ENCODE measurements at places on chromosomes 2 and 18.
A peak's percentile ranks its signal among the peaks of the same experiment; 100 is the strongest.

- no peak for DNase-seq
Measured at GRCh38 chr2:151289972-151290866, 751 bp upstream of the NMI start.

DNA sequence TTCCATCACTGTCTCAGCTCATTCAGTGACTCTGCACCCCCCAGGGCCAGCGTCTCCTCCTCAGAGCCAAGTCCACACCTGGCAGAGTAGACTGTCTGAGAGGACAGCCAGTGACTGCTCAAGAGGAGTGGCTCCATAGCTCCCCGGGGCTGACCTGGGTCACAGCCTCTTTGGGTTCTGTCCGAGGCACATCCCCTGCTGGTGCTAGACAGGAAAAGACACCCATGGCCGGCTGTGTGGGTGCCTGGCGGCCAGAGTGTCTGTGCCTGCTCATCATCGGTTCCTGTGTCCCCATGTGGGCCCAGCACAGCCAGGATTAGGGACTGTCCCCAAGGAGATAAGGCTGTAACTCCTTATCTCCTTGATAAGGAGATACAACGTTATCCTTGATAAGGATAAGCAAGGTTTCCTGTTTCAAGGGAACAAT, 3.5 kb upstream of the CROCC2 start:
- no peak for DNase-seq

DNA sequence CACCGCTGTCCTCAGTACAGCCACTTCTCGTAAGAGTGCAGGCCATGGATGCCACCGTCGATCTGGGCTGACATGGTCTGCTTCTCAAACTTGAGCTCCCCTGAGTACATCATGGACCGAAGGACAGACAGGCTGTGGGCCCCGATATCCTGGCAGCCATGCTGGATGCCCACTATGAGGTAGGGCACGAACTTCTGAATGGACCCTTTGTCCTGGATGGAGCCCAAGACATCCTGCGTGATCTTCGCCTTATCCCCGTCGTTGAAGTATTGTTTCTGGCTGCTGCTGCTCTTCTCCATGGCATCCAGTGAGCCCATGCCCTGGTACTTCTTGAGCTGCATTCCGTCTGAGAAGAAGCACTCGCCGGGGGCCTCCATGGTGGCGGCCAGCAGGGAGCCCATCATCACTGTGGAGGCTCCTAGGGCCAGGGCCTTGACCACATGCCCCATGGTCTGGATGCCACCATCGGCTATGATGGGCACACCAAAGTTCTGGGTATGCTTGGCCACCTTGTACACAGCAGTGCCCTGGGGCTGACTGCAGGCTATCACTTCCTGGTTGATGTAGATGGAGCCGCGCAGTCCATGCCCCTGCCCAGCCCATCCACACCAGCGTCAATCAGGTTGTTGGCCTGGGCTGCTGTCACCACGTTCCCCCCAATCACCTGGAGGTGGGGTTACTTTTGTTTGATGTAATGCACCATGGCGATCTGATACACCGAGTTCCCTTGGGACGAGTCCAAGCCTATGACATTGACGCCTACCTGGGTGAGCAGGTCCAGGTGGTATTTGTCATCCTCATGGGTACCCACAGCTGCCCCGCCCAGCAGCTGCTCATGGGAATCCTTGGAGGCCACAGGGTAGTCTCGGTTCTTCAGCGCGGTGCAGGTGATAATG, 21.8 kb downstream of the CFLAR start:
- no peak for DNase-seq

GRCh38 chr18:60831971-60832370, 459.4 kb upstream of the MC4R start:
- DNase-seq: no peak

DNA sequence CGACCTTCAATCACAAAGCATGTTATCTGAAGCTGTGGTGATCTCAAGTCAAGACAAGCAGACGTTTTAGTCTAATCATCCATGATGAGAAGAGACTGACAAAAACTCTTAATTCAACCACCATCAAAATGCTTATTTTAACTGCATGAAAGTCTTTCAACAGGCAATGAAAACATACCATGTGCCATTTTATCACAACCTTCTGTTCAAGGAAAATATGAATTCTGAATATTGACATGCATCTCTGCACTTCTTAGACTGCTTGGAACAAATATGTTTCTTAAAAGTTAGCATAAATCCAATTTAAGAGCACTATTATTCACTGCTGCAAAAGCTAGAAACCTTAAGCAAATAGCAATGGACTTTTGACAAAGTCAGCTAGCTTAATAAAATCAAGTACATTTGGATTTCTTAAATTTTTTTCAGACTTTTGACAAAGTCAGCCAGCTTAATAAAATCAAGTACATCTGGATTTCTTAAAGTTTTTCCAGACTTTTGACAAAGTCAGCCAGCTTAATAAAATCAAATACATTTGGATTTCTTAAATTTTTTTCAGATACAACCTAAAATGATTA, 70.9 kb downstream of the OLA1 start:
- DNase-seq: no peak

- no peak for DNase-seq
Measured at GRCh38 chr2:30265052-30266015, 34.0 kb downstream of the LBH start.

- DNase-seq: no peak
Measured at GRCh38 chr2:146666340-146666739, 1178.5 kb upstream of the ACVR2A start.

DNA sequence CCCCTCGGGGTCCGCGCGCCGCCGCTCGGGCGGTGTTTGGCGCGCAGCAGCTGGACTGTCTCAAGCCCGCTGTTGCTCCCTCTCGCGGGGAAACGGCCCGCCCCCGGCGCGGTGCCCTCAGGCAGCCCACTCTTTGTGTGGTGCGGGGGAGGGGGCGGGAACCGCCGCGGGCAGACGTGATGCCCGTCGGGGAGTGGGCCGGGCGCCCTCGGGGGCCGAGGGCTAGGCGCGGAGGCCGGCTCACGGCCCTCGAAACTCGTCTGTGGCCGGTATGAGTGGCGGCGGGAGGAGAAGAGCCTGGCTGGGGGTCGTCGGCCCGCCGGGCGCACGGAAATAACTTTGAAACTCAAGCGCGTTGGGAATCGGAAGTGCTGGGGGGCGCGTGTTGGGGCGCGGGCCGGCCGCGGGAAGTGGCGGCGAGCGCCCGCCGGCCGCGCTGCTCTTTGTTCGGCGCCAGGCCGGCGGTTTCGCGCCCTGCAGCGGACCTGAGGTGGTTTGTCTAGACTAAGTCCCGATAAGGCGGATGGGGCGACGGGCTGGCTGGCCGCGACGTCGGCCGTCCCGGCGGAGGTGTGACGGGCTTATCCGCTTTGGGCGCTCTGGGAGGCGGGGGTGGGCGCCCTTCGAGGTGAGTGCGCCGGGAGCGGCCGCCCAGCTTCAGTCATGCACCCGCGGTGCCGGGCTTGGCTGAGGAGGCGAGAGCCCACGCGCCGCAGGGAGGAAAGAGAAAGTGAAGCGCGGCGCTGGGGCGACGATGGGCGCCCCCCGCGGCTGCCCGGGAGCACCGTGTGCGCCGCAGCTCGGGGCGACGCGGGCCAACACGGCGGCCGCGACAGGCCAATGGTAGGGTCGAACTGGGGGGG, 679 bp downstream of the PTMA start:
- DNase-seq: no peak

DNA sequence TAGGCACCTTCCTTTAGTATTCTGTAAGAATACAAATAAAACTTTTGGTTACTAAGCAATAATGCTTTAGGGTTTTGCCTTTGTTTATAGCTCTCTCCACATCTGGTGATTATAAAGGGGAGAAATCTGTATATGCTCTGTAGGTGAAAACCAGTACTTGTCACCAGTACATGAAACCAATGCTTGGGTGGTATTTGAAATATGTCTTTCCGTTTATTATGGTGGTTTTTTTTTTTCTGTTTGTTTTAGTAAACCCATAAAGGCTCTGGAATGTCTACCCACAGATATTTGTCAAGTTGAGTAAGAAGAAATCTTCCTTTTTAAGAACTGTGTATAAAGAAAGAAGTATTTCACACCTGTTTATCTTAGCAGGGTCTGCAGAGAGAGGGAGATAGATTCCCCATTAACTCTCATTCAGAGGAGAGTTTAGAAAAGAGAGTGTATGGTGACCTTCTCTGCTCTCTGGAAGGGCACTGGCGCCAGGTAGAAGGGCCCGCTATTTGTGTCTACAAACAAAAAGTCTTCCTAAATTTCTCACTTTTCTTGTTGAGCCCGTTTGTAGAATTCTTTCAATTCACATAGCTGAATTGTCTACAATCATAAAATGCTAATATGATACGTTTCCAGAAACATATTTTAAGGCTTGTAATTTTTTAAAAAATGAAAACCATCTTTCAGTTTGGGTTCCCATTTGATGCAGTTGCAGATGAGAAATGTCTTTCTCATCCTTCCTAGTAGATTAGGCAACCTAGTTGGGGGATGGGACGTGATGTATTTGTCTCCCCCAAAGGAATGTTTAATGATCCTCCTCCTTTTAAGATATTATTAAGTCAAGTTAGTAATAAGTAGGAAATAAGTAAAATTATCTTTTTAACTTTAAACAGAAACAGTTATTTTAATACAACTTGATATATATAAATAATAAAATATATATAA, 33.9 kb downstream of the MAP3K20 start:
- DNase-seq: peak; percentile 76

GRCh38 chr2:224410946-224411561, 9.1 kb upstream of the FAM124B start:
- no peak for DNase-seq

- peak; percentile 33 for DNase-seq
Measured at GRCh38 chr2:241344925-241345651, 11.0 kb upstream of the FARP2 start.

GRCh38 chr2:240936106-240936505, 30.0 kb downstream of the CROCC2 start:
- no peak for DNase-seq

GRCh38 chr2:129627437-129627836, 352.0 kb upstream of the RAB6C start:
- no peak for DNase-seq

DNA sequence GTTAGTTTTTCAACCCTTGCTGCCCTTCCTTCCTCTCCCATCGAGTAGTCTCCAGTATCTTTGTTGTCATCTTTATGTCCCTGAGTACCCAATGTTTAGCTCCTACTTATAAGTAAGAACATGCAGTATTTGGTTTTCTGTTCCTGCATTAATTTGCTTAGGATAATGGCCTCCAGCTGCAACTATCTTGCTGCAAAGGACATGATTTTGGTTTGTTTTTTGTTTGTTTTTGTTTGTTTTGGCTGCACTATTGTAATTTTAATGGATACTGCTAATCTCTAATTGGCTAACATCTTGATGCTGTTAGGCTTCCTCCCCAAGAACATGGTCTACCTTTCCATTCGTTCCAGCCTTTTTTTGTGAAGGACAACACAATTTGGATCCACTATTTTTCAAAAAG, 31.2 kb upstream of the HNRNPLL start:
- DNase-seq: no peak

DNA sequence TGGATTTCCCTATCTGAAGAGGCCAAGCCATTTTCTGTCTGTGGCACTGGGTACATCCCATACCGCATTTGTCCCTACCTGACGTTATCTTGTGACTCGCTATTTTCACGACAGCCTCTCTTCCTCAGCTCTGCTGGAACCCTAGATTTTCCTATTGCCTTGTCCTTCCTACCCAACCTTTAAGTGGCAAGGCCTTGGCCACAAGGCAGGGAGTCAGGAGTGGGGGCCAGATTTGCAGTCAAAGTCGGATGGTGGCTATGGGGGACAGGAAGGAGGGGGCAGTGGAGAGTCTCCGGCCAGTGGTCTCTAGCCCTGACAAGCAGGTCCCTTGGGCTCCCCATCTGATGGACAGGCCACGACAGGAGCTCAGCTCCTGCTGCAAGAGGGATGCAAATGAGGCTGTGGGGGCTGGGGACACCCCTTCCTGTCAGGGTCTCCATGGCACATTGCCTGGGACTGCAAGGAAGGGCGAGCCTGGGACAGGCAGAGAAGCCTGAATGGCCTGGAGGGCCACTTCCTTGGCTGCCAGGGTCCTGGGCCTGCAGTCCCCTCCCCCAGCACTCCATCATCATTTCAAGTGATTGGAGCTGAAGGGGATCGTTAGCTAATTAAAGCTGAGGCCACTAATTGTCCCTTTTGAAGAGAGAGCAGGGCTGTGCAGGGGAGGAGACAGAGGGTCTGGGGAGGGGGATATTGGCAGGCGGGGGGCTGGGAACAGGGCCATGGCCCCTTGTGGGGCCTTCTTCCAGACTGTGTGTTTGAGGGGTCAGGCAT, 6.3 kb upstream of the ECEL1 start:
- no peak for DNase-seq

DNA sequence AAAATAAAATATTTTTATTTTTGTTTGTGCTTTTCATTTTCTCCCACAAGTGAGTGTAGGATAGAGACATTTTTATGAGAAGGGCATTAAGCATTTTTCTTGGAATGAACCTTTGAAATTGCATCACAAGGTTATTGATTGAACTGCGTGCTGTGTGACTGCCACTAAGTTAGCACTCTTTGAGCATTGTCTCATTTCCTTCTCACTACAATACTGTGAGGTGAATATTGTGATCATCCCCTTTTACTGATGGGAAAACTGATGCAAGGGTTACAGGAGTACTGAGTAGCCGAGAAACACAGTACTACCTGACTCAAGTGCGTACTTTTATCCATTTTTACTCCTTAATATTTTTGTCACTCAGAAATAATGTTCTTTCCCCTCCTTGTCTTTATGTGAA, 2.0 kb downstream of the NBEAL1 start:
- DNase-seq: no peak

- no peak for DNase-seq
Measured at GRCh38 chr2:205902900-205903237, 183.1 kb downstream of the INO80D start.

GRCh38 chr2:15733867-15734673, 142.4 kb downstream of the DDX1 start:
- DNase-seq: no peak

DNA sequence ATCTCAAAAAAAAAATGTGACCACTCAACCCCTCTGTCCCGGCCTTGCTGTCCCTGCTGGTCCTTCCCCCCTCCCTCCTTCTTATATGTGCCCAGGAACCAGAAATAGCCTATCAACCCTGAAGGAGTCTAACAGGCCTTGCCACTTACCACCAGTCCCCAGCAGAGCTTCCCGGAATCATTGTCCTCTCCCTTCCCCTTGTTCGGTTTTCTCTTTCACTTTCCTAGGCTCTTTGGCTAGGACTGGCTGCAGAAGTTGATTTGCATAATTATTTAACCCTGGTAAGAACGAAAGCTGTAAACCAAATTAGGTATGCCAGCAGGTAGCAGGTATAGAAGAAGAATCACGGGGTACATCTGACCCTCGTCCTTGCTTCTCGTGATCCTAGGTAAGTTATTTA, 72.6 kb upstream of the ZNF532 start:
- no peak for DNase-seq

GRCh38 chr18:74353169-74353775, 37.6 kb downstream of the C18orf63 start:
- peak; percentile 50 for DNase-seq

DNA sequence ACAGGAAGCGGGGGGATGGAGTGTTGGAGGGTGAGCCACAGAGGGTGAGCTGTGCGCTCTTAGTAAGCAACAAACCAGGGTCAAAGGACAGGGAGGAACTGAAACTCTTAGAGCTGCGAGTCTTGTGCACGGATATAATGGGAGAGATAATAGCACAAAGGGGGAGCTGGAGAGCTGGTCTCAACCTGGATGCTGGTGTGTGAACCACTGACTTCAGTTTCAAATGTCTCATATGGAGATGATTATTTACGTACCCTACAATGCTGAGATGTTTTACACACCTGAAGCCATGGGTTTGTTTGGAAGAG, 35.9 kb downstream of the PTGR3 start:
- DNase-seq: no peak

- no peak for DNase-seq
Measured at GRCh38 chr2:8312221-8312620, 369.6 kb upstream of the ID2 start.

Measured in AG09309 (cell line).